Fibroblast of the aortic adventitia (primary cell): ENCODE measurements at places on chromosomes 7 and 10.

- DNase-seq, result no peak
These were observed 325.4 kb downstream of the ADARB2 start for GRCh38 chr10:1411956-1412355.

DNA sequence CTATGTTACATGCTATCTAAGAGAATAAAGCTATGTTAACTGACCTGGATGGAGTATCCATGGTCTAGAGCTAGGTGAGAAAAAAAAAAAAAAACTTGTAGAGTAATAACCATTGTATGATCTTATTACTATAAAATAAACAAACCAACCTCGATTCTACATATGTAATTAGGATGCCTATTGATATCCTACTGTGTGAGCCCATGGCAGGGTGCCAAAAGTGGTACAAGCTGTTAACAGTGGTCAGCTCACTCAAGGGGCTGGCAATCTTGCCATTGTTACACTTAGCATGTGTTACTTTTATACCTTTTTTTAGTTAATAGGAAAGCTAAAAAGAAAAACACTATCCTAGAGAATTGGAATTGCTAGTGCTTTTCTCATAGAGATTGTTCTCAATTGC is 13.5 kb upstream of the IL6 start:
- DNase-seq, result no peak

DNA sequence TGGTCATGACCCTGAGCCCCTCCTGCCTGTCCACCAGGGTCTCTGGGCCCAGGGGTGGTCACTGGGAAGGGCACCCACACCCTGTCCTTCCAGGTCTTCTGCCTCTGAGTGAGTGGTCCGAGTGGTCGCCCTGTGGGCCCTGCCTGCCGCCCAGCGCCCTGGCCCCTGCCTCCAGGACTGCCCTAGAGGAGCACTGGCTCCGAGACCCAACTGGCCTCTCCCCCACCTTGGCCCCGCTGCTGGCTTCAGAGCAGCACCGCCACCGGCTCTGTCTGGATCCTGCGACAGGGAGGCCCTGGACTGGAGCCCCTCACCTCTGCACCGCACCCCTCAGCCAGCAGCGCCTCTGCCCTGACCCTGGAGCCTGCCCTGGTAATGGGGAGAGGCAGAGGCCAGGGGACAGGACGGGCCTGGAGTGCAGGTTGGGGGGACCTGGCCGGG is 13.9 kb upstream of the ZNF862 start:
- DNase-seq, result no peak

- peak; percentile 51 for DNase-seq
These were observed 71.8 kb upstream of the VWDE start for GRCh38 chr7:12475362-12476063.

DNA sequence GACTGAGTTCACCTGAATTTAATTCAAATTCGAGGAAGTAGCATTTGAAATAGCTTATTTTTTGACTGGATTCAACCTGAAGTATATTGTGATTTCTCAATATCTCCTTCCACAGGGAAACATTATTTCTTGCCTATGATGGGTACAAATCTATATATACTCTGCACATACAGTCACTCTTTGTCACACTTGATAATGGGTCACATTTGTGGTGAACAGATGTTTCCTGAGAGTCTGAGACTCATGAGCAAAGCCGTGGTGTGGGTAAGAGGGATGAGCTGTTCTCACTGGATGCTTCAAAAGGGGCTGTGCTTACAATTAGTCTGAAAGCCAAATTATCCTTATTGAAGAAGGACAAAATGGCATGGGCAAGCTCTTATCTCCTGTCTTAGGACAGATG is 18.0 kb upstream of the TBXAS1 start:
- no peak for DNase-seq
